ENCODE measurements at places on chromosomes 11 and 22.

- DNase-seq = no peak
Observed at GRCh38 chr11:79083352-79083751, 357.5 kb downstream of the TENM4 start.

GRCh38 chr11:133547808-133548494 is 15.7 kb upstream of the OPCML start:
- DNase-seq = no peak

- no peak for DNase-seq
Observed at GRCh38 chr11:17827006-17827405, 92.4 kb downstream of the KCNC1 start.

DNA sequence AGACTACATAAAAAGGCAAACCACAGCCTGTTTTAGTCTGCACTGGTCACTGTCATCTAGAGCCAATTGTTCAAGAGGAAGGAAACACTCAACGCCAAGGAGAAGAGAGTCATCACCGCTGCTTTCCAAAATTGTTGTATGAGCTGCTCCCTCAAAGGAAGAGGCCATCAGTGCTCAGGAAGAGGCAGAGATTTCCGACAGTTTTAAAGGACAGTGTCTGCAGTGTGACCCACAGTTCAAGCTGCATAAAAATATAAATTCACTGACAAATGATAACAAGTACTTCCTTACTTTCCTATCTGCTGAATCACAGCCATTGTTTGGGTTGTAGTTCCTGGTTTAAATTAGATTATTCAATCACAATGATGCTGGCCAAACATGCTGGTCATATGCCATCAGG is 16.4 kb downstream of the PRCP start:
- no peak for DNase-seq

GRCh38 chr11:1084561-1085439 is 10.1 kb downstream of the MUC2 start:
- DNase-seq = no peak

GRCh38 chr11:2149864-2150847 is 10.9 kb downstream of the INS start:
- DNase-seq = no peak

DNA sequence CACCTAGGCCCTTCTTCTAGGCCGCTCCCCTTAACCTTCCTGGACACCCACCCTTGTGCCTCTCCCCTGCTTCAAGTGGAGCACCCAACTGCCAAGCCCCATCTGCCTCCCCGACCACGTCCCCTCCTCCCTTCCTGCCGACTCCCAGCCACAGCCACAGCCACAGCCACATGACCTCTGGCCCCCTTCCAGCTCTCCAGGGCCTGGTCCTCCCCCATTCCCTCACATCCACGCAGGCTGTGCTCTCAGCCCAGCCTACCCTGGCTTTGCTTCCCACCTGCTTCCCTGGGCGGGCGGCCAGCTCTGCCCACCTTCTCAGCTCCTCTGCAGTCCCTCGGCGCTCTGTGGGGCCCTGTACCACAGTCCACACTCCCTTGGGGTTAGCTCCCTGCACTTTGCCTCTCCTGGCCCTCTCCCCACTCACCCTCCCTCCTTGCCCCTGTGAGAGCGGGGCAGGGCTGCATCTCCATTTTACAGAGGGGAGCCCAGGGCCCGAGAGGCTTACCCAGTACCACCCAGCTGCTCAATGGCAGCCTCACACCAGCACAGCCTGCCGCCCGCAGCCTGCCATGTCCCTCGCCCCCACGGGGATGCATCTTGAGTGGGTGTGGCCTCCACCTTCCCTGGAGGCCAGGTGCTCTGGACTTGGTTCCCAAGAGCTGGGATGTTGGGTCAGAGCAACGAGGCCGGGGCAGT is 20.3 kb downstream of the PARVG start:
- no peak for DNase-seq

DNA sequence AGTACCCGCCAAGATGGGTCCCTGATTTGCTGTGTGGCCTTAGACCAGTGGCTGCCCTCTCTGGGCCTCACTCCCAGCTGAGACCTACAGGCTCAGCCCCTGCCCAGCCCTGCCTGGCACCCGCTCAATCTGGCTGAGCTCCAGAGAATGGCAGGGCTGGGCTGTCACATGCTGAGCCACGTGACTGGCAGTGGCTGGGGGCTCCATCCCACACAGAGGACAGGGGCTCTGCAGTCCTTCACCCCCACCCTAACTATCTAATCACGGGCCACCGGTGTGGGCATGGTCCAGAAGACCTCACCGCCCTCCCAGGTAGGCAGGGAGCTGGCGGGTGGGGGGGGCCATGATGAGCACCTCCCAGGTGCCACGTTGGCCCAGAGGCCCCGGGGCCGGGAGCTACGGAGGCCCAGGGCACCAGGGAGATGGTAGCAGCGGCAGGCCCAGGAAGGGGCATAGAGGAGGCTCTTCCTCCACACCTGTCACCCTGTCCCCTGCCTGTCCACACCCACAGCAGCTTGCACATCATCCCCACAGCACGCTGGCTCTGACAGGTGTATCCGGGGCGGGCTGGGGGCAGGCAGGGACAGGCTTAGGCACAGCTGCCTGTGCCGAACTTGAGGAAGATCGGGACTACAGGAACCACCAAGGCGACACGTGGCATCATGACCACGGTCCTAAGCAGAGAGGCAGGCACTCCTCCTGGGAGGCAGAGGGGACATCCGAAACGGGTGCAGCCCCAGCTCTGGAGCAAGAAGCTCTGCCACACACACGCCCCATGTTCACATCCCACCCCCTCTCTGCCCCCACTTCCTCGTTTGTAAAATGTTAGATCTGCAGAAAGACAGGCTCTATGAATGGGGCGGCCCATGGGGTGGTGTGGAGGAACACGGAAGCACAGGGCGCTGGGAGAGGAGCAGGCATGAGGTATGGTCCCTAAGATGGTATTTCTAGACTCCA is 1.5 kb upstream of the ALDH3B1 start:
- DNase-seq = no peak

DNA sequence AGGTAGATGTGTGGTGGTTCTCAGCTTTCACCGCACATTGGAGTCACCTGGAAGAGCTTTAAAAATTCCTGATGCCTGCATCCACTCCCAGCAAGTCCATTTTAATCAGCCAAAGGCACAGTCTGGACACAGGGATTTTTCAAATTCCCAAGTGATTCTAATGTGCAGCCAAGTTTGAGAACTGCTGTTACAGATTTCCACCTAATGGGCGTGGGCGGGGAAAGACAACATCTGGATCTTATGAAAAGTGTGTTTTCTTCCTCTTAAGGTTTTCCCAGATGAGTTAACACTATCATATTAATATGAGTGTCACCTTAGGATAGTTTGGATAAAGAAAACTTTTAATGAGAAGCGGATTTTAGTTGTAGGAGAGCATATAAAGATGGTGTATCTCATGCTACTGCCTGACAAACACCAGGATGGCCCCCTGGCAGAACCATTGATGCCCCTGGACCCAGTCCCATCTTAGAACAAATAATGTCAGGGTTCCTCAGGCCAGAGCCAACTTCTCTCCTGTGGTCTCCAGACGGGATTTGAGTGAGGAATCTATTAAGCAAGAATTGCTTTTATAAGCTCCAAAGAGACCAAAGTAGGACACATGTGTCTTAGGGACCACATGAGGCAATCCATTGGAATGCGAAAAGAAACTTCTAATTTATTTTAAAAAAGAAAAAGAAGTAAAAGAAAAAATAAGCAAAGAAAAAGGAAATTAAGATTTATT is 31.9 kb downstream of the POU2AF1 start:
- no peak for DNase-seq

DNA sequence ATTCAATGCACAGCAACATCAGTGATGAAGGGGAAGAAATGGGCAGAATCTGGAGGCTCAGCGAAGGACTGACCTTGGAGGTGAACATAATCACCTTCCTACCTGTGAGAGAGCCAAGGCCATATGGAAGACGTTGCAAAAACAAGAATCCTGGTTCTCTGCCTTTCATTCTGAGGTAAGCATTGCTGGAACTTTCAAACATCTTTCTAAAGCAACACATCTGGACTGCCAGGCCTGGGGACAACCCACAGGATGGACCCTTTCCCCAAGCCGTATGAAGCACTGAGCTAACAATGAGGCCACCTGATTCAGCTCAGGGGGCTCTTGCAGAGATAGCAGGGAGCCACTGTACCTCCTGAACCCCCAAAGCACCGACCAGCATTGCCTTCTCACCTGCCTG is 70.5 kb downstream of the ETS1 start:
- no peak for DNase-seq

GRCh38 chr11:61838921-61839320 is 10.8 kb downstream of the FADS2 start:
- DNase-seq = no peak

- no peak for DNase-seq
Observed at GRCh38 chr22:31945971-31946680, 1.8 kb downstream of the YWHAH start.

- DNase-seq = no peak
Observed at GRCh38 chr22:37631448-37632173, 7.9 kb upstream of the SH3BP1 start.

- DNase-seq = no peak
Observed at GRCh38 chr11:17414992-17415391, 26.5 kb upstream of the KCNJ11 start.

- DNase-seq = no peak
Observed at GRCh38 chr11:32939046-32939445, 46.4 kb downstream of the QSER1 start.

GRCh38 chr11:3710485-3711259 is 39.5 kb upstream of the CHRNA10 start:
- no peak for DNase-seq

DNA sequence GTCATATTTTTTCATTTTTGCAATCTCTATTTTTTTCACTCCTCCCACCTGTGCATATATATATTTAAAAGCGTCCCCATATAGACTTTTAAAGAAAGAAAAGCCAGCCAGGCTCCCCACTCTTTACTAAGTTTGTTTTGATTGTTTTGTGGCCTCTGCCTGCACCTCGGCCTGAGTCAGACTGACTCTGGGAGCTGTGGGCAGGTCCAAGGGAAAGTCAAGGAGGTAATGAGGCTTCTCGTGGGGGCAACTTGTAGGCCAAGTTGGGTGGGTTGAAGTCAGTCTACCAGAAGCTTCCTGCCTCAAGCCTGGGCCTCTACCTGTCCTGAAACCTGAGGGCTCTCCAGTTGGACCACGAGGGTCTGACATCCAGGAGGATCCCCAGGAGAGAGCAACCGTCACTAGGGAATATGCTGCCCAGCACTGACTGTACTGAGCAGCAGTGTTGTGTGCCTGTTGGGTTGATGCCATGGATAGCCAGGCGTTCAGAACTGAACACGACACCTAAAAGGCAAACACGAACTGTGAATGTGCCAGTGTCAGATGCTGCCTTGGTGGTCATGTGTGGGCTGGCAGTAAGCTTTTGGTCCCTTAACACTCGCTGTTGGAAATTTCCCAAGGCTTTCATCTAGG is 58.8 kb downstream of the BMAL1 start:
- no peak for DNase-seq

- DNase-seq = peak; percentile 63
Observed at GRCh38 chr11:9263840-9264315, 1.3 kb downstream of the DENND5A start.

GRCh38 chr11:134741453-134742223 is 329.6 kb upstream of the B3GAT1 start:
- no peak for DNase-seq

DNA sequence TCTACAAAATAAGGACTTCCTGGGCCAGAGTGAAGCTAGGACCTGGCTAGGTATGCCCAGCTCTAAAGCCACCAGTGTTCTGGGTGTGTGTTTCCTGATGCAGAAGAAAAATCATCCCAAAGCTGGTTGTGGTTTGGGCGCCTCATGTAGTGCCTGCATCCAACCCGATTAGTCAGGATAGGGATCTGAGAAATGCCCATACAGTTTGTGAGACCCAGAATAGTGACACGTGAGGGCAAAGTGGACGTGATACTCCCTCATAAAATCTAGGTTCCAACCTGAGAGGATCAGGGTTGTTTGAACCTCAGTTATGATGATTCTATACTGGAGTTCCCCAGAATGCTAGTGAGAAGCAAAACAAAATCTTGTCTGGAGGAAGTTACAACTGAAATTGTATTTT is 238.4 kb downstream of the TBC1D22A start:
- no peak for DNase-seq

GRCh38 chr11:2791521-2792380 is 92.0 kb upstream of the KCNQ1OT1 start:
- no peak for DNase-seq

- no peak for DNase-seq
Observed at GRCh38 chr11:8807544-8808225, 103.3 kb upstream of the AKIP1 start.

DNA sequence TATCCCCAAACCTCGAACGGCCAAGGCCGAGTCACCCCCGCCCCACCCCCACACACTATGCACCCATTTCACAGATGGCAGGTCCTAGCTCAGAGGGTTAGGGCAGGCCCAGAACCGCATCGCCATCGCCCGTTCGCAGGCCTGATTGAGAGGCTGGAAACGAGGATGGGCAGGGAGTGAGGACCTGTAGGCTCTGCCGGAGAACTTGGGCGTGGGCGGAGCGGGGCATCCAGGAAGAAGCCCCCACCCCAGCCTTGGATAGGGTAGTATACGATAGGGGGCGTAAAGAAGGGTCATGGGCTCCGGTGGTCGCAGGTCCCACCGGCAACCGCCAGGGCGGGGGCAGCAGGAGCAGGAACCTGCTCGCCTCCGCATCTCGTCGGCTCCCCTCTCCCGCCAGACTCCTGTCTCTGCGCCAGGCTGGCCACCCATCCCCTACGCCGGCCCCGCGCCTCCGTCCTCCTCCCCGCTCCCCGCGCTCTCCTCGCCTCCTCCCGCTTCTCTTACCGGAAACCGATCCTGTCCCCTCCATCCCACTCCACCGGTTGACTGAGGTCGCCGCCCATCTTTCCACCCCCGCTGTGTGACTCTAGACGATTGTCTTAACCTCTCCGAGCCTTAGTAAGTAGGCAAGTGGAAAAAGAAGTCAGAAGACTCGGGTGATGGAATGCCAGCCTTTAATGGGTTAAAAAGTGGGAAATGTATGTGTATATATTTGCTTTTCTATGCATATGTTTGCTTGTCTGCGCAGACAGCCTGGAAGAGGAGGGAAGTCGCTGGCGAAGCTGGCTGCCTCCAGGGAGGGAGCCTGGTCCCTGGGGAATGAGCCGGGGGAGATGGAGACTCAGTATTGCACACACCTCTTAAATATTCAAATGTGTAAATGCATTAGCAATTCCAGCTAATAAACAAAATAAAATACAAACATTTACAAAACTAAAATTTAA is 52.8 kb downstream of the CYTH4 start:
- DNase-seq = no peak

- DNase-seq = no peak
Observed at GRCh38 chr11:68002575-68002937, 1.3 kb downstream of the UNC93B1 start.

DNA sequence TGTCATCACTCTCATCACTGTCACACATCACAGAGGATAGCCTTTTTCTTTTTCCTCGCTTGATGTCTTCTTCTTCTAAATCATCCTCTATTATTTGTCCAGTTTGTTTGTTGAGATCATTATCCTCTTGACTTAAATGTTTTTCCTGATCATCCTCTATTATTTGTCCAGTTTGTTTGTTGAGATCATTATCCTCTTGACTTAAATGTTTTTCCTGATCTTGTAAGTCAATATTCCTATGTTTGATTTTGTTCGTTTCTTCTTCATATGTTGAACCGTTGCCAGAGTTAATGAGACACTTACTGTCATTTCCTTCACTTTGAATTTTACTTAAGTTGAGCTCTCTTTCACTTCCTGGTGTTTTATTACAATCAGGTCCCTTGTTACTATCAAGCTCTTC is 5.6 kb downstream of the CCDC82 start:
- no peak for DNase-seq

- no peak for DNase-seq
Observed at GRCh38 chr11:10386361-10386760, 68.7 kb upstream of the AMPD3 start.

Measured in stimulated activated CD4-positive, alpha-beta T cell treated with anti-CD3 and anti-CD28 coated beads, TNF-alpha, amount 100 ng/mL, for 24 hours (primary cell).